ENCODE measurements at places on chromosomes 1 and 21.

GRCh38 chr1:205470131-205470530, 14.3 kb upstream of the BLACAT1 start:
- DNase-seq, result no peak

GRCh38 chr1:168312718-168313604, 32.3 kb downstream of the TBX19 start:
- DNase-seq, result no peak

GRCh38 chr1:58818075-58818474, 34.2 kb upstream of the JUN start:
- DNase-seq, result no peak

DNA sequence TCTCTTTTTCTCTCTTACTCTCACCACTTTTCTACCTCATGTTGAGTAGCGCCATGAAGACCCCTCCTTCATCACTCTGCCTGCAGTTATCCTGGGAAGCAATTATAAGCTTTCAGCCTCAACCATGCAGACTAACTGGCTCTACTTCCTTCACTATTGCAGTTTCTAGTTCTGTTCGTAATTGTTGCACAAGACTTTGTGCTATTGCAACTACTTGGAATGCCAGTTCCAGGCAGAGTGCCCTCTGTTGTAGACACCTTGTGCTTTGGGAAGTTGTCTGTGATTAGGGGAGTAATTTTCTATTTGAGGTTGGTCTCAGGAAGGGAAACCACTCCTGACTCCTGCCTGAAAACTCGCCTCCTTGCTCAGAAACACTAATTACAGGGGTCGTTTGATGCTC, 19.4 kb downstream of the PGM1 start:
- no peak for DNase-seq

GRCh38 chr1:92968138-92969032, 7.1 kb upstream of the DIPK1A start:
- no peak for DNase-seq

- DNase-seq, result no peak
These were observed 21.0 kb upstream of the PARP1 start for GRCh38 chr1:226428791-226429461.

- no peak for DNase-seq
These were observed 11.8 kb upstream of the MARK1 start for GRCh38 chr1:220516014-220516721.
